ENCODE measurements at places on chromosomes 5 and 9. TPM values are rescaled to one million over a fixed set of nuclear protein-coding genes. Genes with fewer than 3 reads are reported as not detected.

TMEM171 gene
- not detected for total RNA-seq

C9orf78 gene
- total RNA-seq = 32.0 TPM

PCDHA13 gene
- total RNA-seq = not detected

PFN3 gene
- total RNA-seq = not detected

SH2D3C gene
- 38.9 TPM for total RNA-seq

C5orf58 gene
- not detected for total RNA-seq

- DNase-seq = no peak
Observed at GRCh38 chr9:88994469-88995199, 3.4 kb downstream of the S1PR3 start.

DNA sequence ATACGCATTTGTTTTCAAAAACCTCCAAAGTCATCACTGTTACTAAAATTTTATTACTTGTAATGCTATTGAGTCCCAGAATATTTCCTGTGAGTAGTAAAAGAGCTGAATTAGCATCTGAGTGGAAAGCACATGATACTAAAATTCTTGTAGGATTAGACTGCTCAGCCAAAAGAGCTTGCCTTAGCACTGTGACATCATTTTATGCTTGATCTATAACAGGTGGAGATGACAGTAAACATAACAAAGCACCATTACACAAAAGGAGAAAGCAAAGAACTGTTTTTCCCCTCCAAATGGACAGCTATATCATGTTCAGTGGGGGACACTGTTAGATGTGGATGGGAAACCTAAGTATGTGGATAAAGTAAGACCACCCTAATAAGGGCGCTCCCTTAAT lies 5.8 kb upstream of the JAK2 start:
- no peak for DNase-seq

- DNase-seq = no peak
Observed at GRCh38 chr9:72048850-72049249, 11.6 kb downstream of the C9orf57 start.

DNA sequence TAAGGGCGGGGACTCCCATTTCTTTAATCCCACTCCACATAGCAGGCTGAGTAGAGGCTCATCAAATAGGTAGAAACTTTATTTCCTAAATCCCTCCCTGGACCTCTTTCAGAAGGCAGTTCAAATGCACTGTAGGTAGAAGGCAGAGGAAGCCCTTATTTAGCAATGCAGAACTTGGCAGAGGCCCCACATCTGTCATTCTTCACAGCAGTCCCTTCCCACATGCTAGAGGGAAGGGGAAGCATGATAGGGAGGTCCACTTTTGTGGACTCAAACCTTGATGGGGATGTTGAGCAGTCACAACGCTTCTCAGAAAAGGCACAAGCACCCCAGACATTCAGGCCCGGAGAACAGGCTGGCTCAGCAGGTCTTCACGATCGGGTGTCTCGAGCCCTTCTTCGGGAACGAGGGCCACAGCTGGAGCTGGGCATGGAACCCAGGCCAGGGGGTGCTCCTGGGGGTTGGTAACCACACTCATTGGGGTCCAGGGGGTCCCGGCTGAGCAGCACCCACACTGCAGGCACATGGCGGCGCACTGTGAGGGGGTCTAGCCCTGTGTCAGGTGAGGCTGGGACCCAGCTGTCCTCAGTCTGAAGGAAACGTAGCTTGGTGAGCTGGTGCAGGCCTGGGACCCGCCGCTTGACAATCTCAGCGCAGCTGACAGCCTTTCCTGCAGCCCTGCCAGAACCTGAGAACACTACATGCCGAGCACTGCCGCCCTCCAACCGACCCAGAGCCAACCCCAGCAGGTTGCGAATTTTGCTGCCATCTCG lies 1.3 kb downstream of the RPP25L start:
- no peak for DNase-seq

GRCh38 chr9:11577522-11577921 lies 964.7 kb upstream of the PTPRD start:
- DNase-seq = no peak

DNA sequence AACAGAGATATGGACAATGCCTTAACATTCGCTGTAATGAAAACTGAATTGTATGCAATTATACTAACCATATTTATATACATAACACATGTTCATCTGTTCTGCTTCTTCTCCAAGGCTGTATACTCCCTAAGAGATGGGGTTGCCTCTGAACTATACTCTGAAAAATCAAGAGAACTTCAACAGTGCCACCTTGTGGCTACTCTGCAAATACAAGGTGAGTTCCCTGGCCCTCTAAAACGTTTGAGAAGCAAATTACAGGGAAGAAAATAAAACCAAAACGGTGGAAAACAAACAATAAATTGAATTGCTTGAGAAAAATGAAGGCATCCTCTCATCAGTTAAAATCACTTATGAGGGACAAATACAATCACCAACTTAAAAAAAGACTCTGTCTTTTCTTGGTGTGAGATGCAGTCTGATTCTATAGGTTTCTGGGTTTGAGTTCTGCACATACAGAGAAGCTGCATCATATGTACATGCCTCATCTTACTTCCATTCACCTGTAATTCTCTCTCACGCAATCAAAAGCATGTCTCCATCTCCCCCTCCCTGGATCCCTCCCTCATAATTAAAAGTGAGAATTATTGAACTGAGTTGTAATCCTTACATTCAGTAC lies 98.6 kb downstream of the FBXW11 start:
- DNase-seq = no peak

DNA sequence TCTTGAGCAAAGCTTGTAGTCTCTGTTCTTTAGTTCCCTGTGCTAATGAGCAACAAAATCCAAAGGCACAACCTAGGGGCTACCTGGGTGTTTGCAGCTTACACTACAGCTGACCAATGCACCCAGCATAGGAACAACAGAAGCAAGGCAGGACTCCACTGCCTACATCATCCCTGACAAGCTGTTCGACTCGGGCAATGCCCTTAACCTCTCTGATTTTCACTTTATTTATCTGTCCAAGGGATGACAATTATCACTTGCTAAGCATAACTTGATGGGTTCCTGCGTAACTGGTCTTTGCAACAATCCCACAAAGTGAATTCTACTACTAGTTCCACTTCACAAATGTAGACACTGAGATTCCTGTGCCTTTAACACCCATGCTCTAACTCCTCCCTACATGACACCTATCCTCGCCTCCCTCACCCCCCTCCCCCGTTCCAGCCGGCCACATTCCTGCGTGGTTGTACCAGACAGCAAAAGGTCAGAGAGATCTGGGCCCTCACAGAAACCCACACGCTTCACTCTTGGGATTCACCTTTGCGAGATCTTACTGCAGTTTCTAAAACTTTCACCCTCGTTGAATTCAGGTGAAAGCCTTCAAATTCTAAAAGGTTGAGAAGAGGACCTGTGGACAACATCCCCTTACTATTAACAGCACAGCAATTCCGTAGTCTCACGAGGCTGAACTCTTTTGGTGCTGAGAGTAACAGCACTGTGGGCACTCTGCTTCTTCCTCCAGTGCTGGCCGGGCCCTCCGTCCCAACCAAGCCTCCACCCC lies 995 bp downstream of the IPPK start:
- peak; percentile 68 for DNase-seq

GRCh38 chr9:132970324-132971062 lies 8.0 kb upstream of the GFI1B start:
- DNase-seq = no peak

DNA sequence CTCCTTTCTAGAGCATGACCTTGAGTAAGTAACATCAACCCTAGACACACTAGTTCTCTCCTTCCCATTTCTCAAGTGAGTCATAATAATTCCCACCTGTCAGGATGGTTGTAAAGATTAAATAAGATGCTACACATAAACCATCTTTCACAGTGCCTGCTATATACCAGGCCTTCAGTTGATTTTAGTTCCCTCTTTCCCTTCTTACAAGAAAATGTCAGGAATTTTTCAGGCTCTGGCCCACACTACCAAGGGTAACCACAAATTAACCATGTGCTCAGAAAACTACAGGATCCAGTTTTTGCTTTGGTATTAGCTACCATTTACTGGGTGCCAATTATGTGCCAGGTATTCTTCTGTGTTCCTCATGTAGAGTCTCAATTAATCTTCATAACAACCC lies 42.7 kb upstream of the RARS1 start:
- DNase-seq = no peak

DNA sequence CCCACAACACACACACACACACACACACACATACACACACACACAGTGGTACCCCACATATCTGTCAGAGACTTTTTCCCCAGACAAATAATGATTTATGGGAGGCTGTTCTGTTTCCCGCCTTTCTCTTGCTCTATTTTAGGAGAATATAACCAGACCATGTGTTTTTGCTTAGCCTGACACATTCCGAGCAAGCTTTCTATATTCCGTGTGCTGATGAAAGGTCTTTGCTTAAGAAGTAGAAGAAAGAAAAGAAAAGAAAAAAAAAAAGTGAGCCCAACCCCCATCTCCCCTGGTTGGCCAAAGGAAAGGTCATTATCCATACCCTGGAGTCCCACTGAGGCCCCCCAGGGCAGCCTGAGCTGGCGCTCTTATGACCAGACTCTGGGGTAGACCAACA lies 338.6 kb downstream of the SLIT3 start:
- DNase-seq = no peak

GRCh38 chr5:171644536-171644935 lies 141.1 kb upstream of the SMIM23 start:
- DNase-seq = no peak

GRCh38 chr5:172424111-172424490 lies 30.2 kb downstream of the SH3PXD2B start:
- DNase-seq = no peak

- DNase-seq = no peak
Observed at GRCh38 chr9:69932901-69933300, 110.7 kb upstream of the MAMDC2 start.

GRCh38 chr5:170117736-170118135 lies 12.0 kb downstream of the FOXI1 start:
- no peak for DNase-seq

GRCh38 chr9:19660019-19660418 lies 128.8 kb downstream of the SLC24A2 start:
- no peak for DNase-seq

GRCh38 chr5:80143491-80143890 lies 108.3 kb downstream of the THBS4 start:
- no peak for DNase-seq

DNA sequence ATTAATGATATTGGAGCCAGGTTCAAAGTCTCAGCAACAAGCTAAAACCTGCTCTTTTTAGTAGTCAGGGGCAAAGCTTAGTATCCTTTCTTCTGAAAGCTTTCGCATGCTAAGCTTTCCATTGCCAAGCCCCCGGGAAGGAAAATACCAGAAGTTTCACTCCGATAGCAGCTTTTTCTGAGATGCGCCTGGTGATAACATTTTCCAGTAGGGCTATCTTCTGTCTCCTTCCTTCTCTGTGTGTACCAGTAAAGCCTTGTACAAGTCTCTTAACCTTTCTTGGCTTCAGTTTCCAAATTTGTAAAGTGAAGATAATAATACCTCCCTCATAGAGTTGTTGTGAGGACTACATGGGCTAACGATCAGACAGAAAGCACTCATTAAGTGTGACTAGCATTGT lies 36.7 kb downstream of the DOCK8 start:
- DNase-seq = no peak

GRCh38 chr5:113172231-113172826 lies 195.7 kb downstream of the DCP2 start:
- no peak for DNase-seq

DNA sequence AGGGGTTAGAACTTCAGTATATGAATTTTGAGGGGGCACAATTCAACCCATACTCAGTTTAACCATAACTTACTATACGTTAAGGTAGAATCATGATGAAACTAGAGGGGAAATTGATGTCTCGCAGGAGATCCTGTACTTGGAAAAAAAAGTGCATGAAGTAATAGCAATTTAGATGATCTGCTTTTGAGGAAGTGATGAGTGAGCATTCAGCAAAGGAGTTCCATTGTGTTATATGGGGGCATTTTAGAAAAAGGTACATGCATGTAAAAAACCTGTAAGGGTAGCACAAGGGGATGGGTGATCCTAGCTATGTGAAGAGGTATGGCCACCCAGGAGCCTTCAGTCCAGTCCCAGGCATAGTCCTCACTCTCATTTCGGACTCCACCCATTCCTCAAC lies 14.8 kb upstream of the TMC1 start:
- DNase-seq = no peak

DNA sequence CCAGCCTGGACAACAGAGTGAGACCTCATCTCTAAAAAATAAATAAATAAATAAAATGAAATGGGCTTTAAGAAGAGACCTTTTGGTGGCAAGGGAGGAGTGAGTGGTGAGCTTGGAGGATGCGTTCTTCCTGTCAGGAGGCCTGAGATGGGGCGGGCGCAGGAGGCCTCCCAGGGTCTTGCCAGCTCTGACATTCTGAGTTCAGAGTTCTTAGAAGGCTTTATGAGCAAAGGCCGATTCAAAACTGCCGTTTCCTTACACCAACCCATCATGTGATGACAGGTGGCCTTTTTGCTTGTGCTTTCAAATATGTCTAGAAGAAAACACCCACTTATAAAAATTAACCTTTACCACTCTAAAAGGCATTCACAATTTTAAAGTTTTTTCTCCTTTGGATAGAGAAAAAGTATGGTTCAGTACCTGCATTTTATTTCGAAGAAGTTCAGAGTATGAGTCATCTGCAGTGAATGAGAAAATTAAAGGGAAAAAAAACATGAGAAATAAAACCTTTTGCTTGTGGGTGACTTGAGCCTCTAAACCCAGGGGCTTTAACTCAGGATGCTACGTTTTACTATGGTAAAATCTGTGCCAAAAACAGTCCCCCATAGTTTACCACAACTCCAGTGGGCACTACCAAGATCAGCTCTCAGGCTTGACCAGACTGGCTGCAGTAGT lies 157.4 kb upstream of the OTULINL start:
- no peak for DNase-seq

DNA sequence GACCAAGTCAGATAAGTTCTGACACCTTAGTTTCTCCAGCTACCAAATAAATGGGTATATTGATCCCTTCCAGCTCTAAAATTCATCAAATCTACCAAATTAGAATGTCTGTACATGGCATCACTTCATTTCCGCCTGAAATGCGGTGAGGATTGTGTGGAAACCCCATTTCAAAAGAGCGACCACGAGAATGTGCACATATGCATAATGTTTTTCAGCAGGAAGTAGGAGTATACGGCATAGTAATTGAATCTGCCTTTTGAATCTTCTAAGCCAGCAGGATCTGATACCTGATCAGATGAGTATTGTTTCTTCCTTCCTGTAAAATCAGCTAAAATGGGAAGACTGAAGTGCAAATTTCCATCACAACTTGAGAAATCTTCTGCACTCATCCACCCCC lies 418.6 kb downstream of the TMEM38B start:
- DNase-seq = no peak
